ENCODE measurements at places on chromosomes 1 and 21.

GRCh38 chr1:242147096-242147976 lies 148.4 kb upstream of the MAP1LC3C start:
- DNase-seq = peak; percentile 71

DNA sequence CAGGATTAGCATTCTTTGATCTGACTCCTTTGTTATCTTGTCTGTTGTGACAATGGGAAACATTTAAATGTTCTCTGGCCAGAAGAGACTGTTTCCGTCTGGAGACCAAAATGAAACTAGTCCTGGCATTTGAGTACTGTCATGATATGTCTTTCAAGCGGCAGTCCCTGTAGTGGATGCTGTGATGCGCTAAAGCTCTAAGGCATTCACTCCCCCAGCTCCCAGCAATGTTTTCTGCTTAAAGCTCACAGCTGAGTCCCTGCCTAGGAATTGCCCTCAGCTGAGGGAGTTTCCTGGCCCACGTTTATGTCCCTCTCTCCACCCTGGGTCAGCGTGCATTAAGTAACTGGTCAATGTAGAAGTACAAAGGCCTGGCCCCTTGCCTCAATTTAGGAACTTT lies 109.4 kb downstream of the UCHL5 start:
- DNase-seq = no peak

- DNase-seq = no peak
These were observed 131.5 kb upstream of the LMO4 start for GRCh38 chr1:87197156-87197555.

- DNase-seq = no peak
These were observed 87.5 kb downstream of the COL24A1 start for GRCh38 chr1:86068841-86069756.

GRCh38 chr1:240719953-240720700 lies 108.2 kb upstream of the GREM2 start:
- no peak for DNase-seq

DNA sequence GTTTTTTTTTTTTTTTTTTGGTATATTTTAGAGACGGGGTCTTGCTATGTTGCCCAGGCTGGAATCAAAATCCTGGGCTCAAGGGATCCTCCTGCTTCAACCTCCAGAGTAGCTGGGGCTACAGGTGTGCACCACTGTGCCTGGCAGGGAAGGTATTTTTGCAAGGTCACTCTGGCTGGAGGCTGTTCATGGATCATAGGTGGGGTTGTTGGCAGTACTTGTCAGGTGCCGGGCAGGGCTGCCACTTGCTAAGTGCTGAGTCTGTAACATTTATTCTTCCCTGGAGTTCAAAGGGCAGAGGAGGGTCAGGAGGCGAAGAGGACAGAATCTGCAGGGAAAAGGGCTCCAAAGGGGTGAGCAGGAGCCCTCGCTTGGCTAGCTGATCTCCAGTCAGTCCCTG lies 24.1 kb downstream of the A3GALT2 start:
- DNase-seq = no peak

GRCh38 chr1:193322211-193322610 lies 135.8 kb upstream of the B3GALT2 start:
- no peak for DNase-seq

- DNase-seq = no peak
These were observed 30.8 kb downstream of the ZBED6 start for GRCh38 chr1:203826175-203826574.

DNA sequence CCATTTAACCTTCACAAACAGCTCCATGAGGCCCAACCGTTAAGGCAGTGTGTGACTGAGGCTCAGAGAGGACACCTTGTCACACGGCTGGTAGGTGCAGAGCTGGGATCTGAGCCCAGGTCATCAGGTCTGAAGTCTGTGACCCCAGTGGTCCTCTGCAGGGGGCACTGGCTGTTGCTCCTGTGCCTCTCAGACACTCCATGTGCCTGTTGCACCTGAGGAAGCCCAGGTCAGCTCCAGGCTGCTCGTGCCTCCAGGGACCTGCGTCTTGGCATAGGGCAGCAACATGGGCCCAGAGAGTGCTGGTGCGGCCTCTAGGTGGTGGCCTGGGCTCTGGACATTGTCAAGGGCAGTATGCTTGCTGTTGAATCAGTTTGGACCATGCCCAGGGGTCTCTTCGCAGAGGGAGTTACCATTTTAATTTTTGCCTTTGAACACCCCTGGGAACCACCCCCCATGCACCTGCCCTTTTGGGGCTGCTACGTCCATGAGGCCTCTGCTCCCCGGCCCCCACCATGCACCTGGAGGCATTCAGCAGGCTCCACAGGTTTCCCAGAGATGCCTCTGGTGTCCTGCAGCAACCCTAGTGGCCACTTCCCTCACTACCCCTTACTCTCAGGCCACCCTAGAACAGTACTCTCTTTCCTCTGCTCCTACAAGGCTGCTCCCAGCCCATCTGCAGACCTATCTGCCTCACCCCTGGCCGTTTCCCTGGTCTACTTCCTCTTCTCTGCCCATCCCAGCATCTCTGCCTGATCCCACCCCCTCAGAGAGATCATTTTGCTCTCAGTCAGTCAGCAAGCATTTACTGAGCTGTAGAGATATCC lies 25.2 kb upstream of the EPS8L3 start:
- peak; percentile 93 for DNase-seq

- DNase-seq = no peak
These were observed 149.9 kb downstream of the SYF2 start for GRCh38 chr1:25082216-25082899.

- DNase-seq = peak; percentile 95
These were observed 30.8 kb downstream of the RSPH1 start for GRCh38 chr21:42465008-42465802.

DNA sequence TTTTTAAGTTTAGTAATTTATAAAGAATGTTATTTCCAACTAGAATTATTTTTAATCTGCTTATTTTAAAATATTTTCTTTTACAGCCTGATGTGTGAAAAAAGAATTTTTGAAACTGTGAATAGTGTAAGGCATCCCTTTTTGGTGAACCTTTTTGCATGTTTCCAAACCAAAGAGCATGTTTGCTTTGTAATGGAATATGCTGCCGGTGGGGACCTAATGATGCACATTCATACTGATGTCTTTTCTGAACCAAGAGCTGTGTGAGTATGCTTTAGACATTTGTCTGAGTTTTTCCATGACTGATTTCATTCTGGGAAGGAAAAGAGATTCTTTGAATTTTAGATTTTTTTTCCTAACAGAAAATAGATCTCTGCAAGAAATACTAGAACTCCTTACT lies 77.9 kb downstream of the GTF2B start:
- no peak for DNase-seq

- DNase-seq = peak; percentile 52
These were observed 3.3 kb upstream of the B4GALT3 start for GRCh38 chr1:161180639-161181038.

GRCh38 chr1:183734543-183735036 lies 70.3 kb upstream of the RGL1 start:
- no peak for DNase-seq

DNA sequence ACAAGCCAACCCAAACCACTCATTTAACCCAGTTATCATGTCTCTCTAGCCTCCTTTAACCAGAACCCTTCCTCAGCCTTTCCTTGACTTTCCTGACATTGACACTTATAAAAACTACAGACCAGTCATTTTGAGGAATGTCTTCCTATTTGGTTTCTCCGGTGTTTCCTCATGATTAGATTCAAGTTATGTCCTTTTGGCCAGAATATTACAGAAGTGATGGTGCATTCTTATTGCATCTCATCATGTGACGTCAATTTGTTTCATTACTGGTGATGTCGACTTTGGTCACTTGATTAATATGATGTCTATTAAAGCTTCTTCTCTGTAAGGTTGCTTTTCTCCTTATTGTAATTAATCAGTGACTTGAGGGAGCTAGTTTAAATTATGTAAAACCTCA lies 6.1 kb upstream of the RCSD1 start:
- DNase-seq = no peak

DNA sequence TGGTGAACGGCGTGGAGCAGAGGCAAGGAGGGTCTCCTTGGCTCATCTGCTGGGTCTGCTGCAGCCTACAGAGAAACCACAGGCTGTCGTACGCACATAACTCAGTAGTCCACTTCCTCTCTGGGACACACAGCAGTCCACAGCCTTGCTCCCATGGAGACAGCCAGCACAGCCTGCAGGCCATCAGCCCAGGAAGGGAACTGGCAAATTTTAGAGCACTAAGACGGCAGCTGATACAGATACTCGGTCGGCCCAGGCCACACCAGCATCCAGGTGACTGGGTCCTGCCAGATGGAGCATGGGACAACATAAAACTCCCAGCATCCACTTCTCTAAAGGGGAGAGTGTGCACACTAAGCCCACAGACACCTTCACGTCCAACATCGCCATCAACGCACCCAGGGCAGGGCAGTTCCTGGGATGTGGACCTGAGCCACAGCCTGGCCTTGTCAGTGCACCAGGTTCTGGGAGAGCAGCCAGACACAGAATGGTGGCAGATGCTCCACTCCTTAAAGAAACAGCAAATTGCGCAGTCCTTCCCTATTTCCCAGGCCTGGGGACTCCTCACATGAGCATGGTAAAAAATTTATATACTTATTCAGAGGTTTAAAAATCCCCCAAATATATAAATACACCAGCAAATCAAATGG lies 247.1 kb upstream of the RAB4A start:
- peak; percentile 71 for DNase-seq

DNA sequence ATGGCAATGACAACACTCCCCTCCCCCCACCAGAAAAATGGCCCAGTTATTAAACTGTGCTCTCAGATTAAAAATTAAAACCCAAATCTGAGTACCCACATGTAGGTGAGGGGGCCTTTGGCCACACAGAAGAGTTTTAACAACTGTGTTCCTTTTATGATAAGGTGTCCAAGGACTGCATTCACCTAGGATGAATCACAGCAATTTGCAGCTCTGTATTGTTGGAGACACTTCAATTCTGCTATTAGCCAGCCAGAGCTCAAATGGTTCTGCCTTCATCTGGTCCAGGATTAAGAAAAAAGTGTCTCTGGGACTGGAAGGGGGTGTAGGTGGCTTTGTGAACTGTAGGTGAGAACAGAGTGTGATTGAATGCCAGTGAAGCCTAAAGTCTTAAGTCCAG lies 43.3 kb upstream of the DIRAS3 start:
- no peak for DNase-seq

DNA sequence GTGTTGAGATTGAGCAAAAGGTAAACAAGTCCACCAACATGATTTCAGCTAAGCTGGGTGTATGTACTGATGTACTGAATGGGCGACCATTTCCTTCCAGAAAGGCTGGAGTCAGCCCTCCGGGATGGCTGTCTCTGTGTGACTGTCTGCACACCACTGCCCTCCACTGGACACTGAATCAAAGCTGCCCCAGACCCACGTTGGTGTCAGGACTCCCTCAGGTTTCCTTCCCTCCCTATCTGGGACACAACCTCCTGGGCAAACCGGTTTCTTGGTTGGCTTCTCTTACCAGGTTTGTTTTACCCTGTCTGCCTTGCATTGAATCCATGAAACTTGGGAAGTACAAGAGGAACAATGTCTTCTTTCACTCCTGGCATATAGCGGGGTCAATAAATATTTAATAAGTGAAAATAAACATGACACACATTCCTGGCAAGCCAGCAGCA lies 5.3 kb upstream of the SRP9 start:
- peak; percentile 92 for DNase-seq

- DNase-seq = no peak
These were observed at the start of gene KRTAP21-3 for GRCh38 chr21:30718239-30718909. TSS of gene KRTAP21-3 (minus strand) at chr21:30718777. CDS start at chr21:30718759, 18 bp downstream.

- DNase-seq = peak; percentile 36
These were observed 32.9 kb downstream of the ARHGEF10L start for GRCh38 chr1:17572264-17572985.

DNA sequence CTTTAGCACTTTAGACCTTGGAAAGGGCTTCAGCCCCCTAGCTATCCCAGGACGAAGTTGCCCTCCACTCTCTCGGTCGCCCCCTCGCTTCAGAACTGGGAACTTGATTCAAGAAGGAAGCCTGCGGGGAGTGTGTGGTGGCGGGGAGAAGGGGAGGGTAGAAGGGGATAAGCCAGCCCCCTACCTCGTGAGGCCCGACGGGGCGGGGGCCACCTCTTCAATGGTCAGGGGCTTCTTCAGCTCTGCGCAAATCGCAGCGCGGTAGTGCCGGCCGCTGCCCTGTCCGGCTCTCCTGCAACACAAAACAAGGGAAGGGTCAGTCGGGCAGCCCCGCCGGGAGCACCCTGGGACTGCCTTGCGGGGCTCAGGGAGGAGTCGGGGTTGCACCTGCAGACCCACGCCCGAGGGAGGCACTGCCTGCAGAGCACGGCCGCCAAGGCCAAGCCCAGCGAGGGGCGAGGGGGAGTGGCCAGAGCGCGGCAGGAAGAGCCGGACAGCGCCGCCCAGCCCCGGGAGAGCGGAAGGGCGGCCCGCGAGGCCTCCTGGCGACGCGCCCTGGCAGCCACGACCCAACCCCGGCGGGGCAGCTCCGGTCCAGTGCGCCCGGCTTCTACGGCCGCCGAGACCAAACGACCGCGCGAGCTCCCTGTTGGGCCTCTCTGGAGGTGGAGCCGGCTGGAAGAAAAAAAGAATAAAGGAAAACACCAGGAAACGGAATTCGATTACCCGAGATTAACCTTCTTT lies 56.2 kb upstream of the RASAL2 start:
- peak; percentile 89 for DNase-seq

DNA sequence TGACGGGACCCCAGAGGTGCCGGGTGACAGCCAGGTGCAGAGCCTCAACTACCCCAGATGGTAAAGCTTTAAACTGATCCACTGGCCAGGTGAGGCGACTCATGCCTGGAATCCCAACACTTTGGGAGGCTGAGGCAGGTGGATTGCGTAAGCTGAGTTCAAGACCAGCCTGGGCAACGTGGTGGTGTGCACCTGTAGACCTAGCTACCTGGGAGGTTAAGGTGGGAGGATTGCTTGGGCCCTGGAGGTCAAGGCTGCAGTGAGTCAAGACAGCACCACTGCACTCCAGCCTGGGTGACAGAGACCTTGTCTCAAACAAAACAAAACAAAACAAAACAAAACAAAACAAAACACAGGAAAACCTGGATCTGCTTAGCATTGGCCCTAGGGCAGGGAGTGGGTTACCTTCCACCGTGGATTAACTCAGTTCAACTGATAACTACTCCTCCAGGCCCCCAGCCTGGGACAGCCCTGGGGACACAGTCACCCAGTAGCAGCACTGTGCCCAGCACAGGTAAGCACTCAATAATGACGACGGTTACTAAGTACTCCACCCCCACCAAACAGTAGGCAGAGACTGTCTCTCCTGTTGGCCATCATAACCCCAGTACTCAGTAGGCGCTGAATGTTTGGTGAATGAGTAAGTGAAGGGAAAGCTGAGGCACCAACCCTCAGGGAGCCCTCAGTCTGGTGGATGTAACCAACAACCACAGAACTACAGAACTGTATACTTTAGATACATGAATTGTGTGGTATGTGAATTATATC lies 21.6 kb downstream of the SLC66A1 start:
- no peak for DNase-seq

- DNase-seq = no peak
These were observed 158.4 kb upstream of the MAGI3 start for GRCh38 chr1:113231866-113232265.

DNA sequence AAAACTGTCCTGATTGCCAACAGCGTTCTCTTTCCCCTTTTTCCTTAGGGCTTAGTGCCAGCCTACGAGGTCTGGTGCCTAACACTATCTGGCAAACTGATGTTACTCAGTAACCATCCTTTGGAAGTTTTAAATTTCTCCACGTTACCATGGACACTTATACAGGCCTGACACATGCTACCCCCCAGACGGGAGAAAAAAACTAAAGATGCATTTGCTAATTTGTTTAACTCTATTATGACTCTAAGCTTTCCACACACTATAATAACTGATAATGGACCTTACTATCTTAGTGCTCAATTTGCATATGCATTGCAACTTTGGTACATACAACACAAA lies 36.8 kb downstream of the CLCA1 start:
- DNase-seq = no peak

Data from hematopoietic multipotent progenitor cell treated with erythropoietin and hydrocortisone succinate and interleukin-3 and kit ligand, for 4 days (in vitro differentiated cells).